Gastroesophageal sphincter (tissue), 4 donors: ENCODE measurements at places on chromosomes 13 and 19.
A peak's percentile ranks its signal among the peaks of the same experiment; 100 is the strongest.

DNA sequence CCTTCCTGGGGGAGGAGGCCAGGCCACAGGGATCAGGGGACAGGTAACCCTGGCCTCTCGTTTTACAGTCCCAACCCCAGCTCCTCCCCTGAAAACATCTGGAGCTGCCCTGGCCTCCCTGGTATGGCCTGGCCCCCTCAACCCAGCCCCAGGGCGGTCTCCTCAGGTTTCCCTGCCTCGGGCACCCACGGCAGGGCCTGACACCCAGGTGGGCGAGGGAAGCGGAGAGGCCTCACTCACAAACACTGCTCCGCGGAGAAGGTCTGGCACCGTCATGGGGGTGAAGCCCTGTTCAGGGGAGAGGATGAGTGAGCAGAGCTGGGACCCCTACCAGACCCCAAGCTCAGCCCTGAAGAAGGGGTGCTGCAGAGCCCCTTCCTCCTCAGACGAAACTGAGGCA lies 6.5 kb upstream of the CCER2 start:
- no peak for ATAC-seq

- ATAC-seq = no peak
Observed at GRCh38 chr13:99254830-99255229, 3.3 kb downstream of the GPR18 start.

DNA sequence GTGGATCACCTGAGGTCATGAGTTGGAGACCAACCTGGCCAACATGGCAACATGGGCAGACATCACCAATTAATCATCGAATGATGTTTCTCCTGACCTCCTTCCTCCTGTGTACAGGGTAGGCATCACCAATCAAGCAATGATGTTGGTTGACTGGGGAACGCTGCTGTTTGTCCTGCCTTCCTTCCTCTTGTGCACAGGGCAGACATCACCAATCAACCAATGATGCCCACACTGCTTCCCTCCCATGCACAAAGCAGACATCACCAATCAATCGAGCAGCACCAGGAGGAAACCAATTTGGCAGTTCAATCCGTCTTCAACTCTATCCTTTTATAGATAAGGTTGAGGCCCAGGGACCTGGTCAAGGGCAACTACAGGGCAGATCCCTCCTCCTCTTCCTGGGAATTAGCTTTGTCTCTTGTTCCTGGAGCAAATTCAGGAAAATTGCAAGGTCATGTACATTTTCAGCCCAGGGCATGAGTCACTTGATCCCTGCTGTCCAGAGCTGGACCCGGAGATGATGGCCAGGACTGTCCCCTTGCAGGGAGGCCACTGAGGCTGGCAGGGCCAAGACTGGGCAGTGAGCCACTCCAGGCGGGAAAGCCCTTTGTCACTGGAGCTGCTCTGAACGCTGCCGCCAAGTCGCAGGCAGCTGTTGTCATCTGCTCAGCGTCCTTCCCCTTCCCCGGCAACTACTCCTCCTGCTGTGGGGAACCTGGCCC lies 5.3 kb upstream of the CSNK1G2 start:
- no peak for ATAC-seq

GRCh38 chr19:3784607-3785450 lies 1.4 kb downstream of the MATK start:
- ATAC-seq = no peak

DNA sequence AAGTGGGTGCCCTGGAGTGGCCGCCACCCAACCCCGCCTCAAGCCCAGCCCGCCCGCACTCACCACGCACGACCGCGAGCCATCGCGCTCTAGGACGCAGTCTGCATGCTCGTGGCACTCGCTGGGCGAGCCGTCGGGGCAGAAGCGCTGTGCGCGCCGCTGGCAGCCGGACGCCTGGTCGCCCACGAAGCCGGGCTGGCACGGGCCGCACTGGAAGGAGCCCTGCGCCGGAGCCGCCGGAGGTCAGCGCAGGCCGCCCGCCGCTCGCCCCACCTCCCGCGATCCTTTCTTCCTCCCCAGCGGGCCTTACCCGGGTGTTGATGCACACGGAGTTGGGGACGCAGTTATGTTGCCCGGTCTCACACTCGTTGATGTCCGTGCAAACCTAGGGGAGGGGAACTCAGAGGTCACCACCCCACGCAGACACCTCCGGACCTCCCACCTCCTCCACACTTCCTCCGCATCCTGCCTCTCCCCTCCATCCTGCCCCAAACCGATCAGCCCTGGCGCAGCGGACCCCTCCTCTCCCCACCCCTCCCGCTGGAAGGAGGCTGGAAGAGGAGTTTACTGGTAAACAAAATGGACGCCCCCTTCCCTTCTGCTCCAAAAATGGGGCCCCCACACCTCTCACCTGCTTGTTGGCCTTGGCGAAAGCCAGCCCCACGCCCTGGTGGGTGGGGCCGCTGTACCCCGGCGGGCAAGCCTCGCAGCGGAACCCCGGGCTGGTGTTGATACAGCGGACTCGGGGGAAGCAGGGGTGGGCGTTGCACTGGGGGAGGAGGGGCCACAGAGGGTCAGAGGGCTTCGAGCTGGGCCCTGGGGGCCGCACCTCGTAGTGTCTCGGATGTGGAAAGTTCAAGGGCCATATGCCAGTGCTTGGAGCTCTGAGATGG lies 2.3 kb downstream of the COMP start:
- ATAC-seq = no peak

DNA sequence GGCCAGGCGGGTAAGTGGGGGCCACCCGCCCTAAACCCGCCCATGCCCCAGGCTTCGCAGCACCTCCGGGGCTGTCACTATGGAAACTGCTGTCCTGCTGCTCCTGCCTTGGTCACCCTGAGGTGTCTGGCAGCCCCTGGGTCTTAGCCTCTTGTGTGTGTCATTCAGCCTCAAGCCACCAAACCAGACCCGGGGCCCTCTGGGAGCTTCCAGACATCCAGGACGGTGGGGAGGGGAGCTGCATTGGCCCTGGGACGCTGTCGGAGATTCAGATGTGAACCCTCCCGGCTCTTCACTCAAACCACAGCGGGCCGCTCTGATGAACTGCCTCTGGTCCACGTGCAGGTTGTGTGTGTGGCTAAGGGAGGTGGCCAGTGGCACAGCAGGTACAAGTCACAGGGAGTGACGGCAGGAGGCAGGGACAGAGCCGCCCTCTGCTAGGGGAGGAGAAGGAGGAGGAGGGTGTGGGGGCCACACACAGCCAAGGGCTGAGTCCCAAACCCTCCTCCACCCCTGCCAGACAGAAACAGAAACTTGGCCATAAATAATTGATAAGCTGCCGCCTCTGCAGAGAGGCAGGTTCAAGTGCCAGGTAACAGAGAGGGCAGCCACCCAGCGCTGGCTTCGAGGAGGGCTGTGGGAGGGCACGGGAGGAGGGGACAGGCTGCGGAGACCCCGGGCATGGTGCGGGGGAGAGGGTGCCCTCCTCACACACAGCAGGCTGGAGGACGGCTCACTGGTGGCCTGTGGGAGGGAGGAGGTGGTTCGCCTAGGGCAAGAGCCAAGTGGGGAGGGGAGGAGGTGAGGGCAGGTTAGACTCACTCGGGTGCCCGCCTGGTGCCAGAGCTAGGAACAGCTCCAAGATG lies 8.0 kb downstream of the NANOS3 start:
- no peak for ATAC-seq

GRCh38 chr13:23748109-23748990 lies 140.8 kb downstream of the MIPEP start:
- no peak for ATAC-seq

GRCh38 chr19:46746281-46747057 lies at the start of gene STRN4:
TSS of gene STRN4 (minus strand) at chr19:46746450. CDS start at chr19:46746430, 20 bp downstream.
- peak; percentile 87 for ATAC-seq

DNA sequence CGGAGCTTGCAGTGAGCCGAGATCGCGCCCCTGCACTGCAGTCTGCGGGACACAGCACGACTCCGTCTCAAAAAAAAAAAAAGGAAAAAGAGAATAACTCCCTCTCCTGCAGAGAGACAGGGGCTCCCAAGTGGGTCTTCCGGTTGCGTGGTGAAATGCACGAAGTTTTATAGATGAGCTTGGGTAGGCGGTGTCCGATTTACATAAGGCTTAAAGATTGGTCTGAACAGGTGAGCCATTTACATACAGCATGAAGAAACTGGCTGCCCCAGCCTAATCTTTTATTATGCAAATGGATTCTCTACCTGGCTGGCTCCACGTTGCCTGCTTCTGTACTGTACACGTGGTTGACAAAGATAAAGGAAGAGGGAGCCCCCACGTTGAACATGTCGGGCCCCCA lies 19.5 kb downstream of the ADGRE2 start:
- no peak for ATAC-seq

GRCh38 chr13:49711218-49711863 lies 20.1 kb upstream of the EBPL start:
- ATAC-seq = no peak

GRCh38 chr13:36088001-36088400 lies 43.2 kb downstream of the DCLK1 start:
- ATAC-seq = no peak

DNA sequence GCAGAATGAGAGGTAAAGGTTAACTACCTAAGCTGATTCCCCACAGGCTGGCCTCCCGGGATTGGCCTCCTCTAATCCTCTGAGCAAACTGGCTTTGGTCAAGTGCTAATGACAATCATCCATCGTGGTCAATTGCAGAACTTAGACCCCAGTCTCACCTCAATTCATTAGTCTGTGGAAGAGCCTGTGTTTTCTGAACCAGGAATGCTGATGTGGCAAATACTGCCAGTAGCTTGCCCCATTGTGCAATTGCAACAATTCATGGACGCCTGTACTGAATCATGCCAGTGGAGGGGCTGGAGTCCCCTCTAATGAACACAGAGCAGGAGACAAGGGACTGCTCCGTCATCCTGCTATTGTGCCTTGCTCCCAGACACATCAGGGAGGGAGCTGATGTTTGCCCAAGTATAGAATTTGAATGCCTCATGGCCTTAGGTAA lies 1256.5 kb downstream of the EFNB2 start:
- ATAC-seq = no peak

DNA sequence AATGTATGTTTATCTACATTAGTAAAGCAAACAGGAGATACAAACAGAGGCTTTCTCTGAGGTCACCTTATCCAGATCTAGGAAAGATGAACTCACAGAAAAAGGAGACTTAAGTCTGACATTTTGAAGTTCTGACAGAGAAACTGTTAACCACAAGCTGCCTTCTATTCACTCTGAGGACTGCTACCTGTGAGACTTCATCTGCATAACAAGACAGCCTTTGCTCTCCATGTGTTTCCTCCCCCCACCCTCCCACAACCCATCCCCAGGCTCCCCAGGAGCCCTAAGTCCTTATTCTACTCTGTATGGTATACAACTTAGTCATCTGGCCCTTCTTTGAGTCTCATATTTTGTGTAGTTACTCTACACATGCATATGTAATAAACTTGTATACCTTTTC lies 699.0 kb downstream of the FGF9 start:
- ATAC-seq = no peak

DNA sequence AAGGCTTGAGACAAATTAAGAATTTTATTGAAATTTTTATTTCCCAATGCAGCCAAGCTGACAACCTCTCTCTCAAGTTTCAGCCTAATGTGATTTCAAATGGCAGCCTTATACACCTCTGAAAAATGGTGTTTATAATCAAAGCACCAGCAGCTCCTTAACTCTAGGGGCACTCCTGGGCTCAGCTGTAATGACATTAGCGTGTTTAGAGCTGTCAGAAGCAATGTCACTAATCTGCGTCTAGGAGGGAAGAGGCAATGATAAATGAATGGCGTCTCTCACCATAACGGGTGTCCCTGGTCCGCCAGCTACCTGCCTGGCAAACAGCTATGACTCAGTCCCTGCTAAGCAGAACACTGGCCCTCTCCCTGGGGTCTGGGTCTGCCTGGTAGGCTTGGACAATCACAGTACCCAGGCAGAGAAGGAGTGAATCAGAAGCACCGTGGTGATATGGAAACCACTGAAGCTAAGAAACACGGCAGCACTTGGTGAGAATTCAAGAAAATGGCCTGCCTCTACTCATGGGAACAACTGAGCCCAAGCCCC lies 131.8 kb upstream of the VSTM2B start:
- no peak for ATAC-seq

GRCh38 chr13:41916173-41916954 lies 44.5 kb downstream of the VWA8 start:
- peak; percentile 34 for ATAC-seq

GRCh38 chr19:45442778-45443461 lies 19.2 kb upstream of the ERCC1 start:
- no peak for ATAC-seq

DNA sequence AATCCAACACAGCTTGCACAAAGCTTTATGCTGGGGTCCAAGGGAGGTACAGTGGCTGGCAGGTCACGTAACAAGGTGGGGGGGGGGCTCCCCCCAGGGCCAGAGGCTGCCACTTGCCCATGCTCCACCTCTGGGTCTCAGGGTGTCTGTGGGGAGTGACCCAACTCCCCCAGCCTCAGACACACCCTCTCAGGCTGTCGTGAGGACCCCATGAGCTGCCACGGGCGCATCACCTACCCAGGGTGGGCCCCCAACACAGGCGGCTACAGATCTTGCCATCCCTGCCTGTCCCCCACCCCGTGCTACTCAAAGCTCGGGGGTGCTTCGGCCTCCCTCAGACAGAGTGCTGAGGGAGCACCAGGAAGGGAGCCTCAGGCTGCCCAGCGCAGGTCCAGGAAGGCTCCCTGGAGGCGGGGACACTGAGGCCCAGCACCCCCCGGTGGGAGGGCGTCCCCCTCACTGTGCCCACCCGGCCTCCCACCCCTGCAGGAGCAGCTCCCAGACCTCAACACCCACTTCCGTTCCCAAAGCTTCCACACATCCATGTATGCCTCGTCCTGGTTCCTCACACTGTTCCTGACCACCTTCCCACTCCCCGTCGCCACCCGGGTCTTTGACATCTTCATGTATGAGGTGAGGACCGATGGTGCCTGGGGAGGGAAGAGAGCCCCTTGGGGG lies 21.1 kb downstream of the EVI5L start:
- no peak for ATAC-seq

DNA sequence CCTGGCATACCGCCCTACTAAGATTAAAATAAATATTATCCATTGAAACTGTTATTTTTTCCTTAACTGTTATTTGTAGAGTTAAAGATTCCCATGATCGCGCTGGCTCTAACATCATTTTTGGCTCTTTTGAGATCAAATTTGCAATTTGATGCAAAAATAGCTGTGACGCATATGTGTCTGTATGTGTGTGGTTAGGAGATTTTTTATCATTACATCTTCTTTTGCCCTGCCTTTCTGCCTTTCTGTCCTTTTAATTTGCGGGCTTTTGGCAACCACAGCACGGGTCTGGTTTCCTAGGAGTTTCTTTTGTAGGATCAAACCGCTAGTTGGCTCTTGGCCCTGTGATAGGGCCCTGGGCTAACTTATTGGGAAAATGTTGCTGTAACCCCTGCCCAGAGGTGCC lies 37.3 kb upstream of the ALOX5AP start:
- ATAC-seq = no peak

GRCh38 chr13:76331943-76332712 lies 554.1 kb downstream of the KCTD12 start:
- no peak for ATAC-seq

DNA sequence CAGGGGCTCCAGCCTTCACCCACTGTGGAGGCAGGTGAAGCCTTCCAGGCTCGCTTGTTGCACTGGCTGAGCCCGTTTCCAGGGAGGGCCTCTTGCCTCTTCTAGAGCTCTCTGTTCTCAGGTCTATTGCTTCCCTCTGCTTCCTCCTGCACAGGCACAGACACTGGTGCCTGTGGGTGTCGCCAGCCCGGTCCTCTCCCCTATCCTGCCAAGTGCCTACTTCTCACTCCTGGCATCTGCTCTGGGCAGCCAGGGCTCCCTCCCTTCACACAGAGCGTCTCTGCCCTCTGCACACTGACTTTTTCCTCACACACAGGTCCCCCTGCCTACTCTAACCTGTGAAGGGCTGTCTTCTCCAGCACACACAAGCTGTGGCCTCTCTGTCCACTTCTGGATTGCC lies 60.3 kb downstream of the SLC7A9 start:
- ATAC-seq = no peak

- no peak for ATAC-seq
Observed at GRCh38 chr19:8046569-8047165, 5.9 kb upstream of the CCL25 start.
